ENCODE measurements at places on chromosomes 2 and 18.

DNA sequence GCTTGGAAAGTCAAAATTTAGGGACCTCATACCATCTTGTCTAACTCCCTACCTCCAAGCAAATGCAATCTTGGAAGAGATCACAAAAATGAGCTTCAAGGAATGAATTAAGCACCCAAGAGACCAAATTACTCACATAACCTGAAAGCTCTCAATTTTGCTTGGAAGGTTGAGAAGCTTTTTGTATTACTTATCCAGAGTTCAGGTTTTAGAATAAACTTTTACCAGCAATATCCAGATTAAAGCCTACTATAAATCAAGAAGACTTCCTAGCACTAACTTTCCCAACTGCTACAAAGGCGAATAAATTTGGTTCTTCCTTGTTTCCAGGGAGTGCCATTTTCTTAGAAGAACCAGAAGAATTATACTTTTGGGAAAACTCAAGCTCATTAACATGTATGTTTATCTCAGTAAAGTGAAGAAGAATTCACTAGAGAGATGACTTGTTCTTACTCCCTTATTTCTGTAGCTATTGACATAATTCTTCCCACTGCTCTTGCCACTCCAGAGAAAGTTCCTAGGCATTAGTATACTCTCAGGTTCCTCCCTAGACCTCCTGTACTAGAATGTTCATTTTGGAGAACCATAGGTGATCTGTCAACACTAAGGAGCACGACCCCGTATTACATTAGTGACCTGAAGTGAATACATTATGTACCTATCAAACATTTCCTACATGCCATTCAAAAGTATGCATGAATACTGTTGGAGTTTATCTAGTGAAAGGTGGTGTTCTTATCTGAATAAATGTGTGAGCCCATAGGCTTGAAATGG is 18.0 kb upstream of the STPG4 start:
- H3K4me3 ChIP-seq: peak overlapping the region; percentile 88
- H3K4me1 ChIP-seq: peaks cover 58% of the 10 kb centered on the region
- H3K36me3 ChIP-seq: peaks cover 14% of the 10 kb centered on the region
- DNase-seq: no peak

DNA sequence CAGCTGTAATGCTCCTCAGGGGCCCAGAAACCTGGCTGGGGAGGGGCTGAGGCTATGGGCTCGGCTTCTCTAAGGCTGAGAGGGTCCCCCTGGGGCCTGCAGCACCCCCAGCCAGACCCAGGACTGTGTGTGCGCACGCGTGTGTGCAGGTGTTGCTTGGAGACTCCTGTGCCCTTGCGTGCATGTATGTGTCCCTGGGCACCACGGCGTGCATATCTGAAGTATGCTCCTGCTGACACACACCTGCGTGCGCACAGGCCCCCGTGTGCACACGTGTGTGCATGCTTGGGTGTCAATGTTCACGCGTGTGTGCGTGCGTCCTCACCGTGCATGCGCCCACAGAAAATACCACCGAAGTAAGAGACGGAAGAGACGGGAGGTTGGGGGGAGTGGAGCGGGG is 14.9 kb upstream of the ECEL1 start:
- no peak overlapping the region for H3K27ac ChIP-seq
- H3K36me3 ChIP-seq: no peaks in the 10 kb centered on the region
- H3K4me3 ChIP-seq: no peak overlapping the region
- H3K4me1 ChIP-seq: peaks cover 20% of the 10 kb centered on the region
- peaks cover 4% of the 10 kb centered on the region for H3K27me3 ChIP-seq
- DNase-seq: no peak

- no peaks in the 10 kb centered on the region for H3K27me3 ChIP-seq
- H3K36me3 ChIP-seq: no peaks in the 10 kb centered on the region
- DNase-seq: peak; percentile 26
- peaks cover 5% of the 10 kb centered on the region for H3K4me1 ChIP-seq
- peak within 1 kb of the TSS; percentile 78 for H3K27ac ChIP-seq
Measured at GRCh38 chr2:200585730-200586643, at the start of gene AOX1. Gene AOX1 (plus strand): TSS chr2:200586014. CDS start chr2:200586109, 95 bp downstream.

DNA sequence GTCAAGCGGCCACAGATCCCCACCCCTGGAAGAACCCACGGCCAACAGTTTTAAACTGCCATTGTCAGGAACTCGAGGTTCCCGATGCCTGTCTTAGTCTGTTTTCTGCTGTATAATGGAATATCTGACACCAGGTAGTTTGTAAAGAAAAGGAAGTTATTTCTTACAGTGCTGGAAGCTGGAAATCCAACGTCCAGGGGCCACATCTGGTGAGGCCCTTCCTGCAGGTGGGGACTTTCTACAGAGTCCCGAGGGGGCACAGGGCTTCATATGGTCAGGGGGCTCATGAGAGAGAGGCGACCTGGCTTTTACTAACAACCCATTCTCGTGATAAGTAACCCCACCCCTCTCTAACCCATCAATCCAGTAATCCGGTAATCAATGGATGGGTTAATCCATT is 501.6 kb upstream of the MYT1L start:
- H3K27ac ChIP-seq: no peak overlapping the region
- DNase-seq: no peak
- H3K4me1 ChIP-seq: no peaks in the 10 kb centered on the region
- no peak overlapping the region for H3K4me3 ChIP-seq
- H3K27me3 ChIP-seq: no peaks in the 10 kb centered on the region
- no peaks in the 10 kb centered on the region for H3K36me3 ChIP-seq

GRCh38 chr2:239991689-239992314 is 33.3 kb downstream of the NDUFA10 start:
- no peaks in the 10 kb centered on the region for H3K27me3 ChIP-seq
- H3K4me1 ChIP-seq: no peaks in the 10 kb centered on the region
- peaks cover 89% of the 10 kb centered on the region for H3K36me3 ChIP-seq
- no peak overlapping the region for H3K27ac ChIP-seq
- no peak for DNase-seq

DNA sequence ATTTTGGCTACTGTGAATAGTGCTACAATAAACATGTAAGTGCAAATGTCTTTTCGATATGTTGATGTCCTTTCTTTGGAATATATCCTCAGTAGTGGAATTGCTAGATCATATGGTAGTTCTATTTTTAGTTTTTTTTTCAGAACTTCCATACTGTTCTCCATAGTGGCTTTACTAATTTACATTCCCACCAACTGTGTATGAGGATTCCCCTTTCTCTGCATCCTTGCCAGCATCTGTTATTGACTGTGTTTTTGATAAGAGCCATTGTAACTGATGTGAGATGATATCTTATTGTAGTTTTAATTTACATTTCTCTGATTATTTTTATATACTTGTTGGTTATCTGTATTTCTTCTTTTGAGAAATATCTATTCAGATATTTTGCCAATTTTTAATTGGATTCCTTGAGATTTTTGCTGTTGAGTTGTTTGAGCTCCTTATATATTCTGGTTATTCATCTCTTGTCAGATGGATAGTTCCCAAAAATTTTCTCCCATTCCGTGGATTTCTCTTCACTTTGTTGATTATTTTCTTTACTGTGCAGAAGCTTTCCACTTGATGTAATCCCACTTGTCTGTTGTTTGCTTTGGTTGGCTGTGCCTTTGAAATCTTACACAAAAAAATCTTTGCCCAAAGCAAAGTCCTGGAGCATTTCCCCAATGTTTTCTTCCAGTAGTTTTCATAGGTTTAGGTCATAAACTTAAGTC is 532.3 kb downstream of the PID1 start:
- no peaks in the 10 kb centered on the region for H3K27me3 ChIP-seq
- H3K4me1 ChIP-seq: no peaks in the 10 kb centered on the region
- DNase-seq: no peak
- H3K27ac ChIP-seq: no peak overlapping the region

DNA sequence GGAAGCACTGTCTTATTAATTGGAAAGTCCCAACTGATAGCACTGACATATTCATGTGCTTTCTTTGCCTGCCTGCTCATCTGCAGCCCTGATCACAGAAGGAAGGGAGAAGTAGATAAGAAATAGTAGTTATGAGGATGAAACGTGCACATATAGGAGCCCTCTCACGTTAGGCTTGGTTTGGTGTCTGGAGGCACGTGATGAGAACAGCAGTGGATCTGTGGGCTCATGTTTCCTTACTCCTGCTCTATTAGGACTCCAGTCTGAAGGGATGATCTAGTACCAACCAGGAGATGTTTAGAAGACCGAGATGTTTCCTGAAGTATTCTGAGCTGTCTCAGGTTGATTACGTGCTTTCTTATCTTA is 84.9 kb downstream of the MAP4K4 start:
- DNase-seq: no peak
- no peaks in the 10 kb centered on the region for H3K36me3 ChIP-seq
- H3K27me3 ChIP-seq: no peaks in the 10 kb centered on the region
- peaks cover 58% of the 10 kb centered on the region for H3K4me1 ChIP-seq

GRCh38 chr18:77065221-77065981 is 67.2 kb downstream of the MBP start:
- H3K27ac ChIP-seq: no peak overlapping the region
- H3K4me3 ChIP-seq: no peak overlapping the region
- DNase-seq: no peak
- peaks cover 97% of the 10 kb centered on the region for H3K4me1 ChIP-seq
- no peaks in the 10 kb centered on the region for H3K27me3 ChIP-seq

DNA sequence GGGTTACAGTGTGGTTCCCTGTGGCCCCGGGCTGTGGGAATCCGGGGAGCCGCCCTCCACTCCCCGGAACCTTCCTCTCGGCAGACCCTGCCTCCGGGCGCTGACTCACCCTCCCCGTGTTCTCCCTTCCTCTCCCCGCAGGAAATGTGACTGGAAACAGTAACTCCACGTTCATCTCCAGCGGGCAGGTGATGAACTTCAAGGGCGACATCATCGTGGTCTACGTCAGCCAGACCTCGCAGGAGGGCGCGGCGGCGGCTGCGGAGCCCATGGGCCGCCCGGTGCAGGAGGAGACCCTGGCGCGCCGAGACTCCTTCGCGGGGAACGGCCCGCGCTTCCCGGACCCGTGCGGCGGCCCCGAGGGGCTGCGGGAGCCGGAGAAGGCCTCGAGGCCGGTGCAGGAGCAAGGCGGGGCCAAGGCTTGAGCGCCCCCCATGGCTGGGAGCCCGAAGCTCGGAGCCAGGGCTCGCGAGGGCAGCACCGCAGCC is 59.5 kb downstream of the TNFRSF11A start:
- no peak for DNase-seq
- no peak overlapping the region for H3K27ac ChIP-seq
- no peaks in the 10 kb centered on the region for H3K4me1 ChIP-seq
- H3K4me3 ChIP-seq: peak overlapping the region; percentile 46
- no peaks in the 10 kb centered on the region for H3K36me3 ChIP-seq

- no peak for DNase-seq
- H3K36me3 ChIP-seq: no peaks in the 10 kb centered on the region
Measured at GRCh38 chr18:43651057-43651456, 373.8 kb upstream of the SYT4 start.

- H3K4me1 ChIP-seq: no peaks in the 10 kb centered on the region
- H3K36me3 ChIP-seq: no peaks in the 10 kb centered on the region
- no peak overlapping the region for H3K4me3 ChIP-seq
- no peak for DNase-seq
- no peaks in the 10 kb centered on the region for H3K27me3 ChIP-seq
Measured at GRCh38 chr2:212770240-212770639, 231.6 kb upstream of the ERBB4 start.

- H3K36me3 ChIP-seq: no peaks in the 10 kb centered on the region
Measured at GRCh38 chr2:133424876-133425275, 143.4 kb downstream of the NCKAP5 start.

- H3K4me3 ChIP-seq: no peak overlapping the region
- H3K36me3 ChIP-seq: no peaks in the 10 kb centered on the region
- H3K27me3 ChIP-seq: no peaks in the 10 kb centered on the region
- no peak for DNase-seq
Measured at GRCh38 chr2:169237286-169237685, 125.0 kb downstream of the LRP2 start.

GRCh38 chr2:238497610-238498005 is 70.9 kb downstream of the ASB1 start:
- H3K27me3 ChIP-seq: no peaks in the 10 kb centered on the region
- no peak overlapping the region for H3K27ac ChIP-seq
- no peak overlapping the region for H3K4me3 ChIP-seq
- no peaks in the 10 kb centered on the region for H3K4me1 ChIP-seq
- no peak for DNase-seq

All from heart left ventricle (tissue), 16 donors.